ENCODE measurements at places on chromosomes 4 and X. TPM values are rescaled to one million over a fixed set of nuclear protein-coding genes. Genes with fewer than 3 reads are reported as not detected.

The BST1 gene
- total RNA-seq = 0.87 TPM

GRCh38 chr4:186725469-186726425 is 2.1 kb upstream of the FAT1 start:
- peak; percentile 56 for ATAC-seq

- no peak for ATAC-seq
These were observed 51.3 kb upstream of the MAOA start for GRCh38 chrX:43604753-43605152.

The TMEM175 gene
- 21.8 TPM for total RNA-seq

DNA sequence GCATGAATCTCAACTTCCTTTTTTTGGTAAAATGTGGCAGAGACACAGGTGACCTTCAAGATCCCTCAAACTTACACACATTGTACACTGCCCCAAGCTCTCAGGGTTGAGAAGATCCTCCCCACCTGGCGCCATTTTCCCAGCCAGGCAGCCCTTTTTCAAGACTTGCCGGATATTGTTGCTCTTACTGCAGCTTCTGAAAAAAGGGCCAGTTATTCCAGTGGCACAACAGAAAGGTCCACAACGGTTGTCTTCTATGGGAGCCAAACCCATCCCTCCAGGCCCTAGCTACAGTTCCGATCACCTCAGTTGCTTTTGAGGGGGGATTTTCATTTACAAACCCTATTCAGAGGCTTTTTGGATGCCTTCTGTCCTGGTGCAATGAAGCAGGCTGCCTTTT is 101.1 kb downstream of the CHIC2 start:
- ATAC-seq = no peak
